Gastrocnemius medialis (tissue), 4 donors: ENCODE measurements at places on chromosomes 2 and 18. TPM values are rescaled to one million over a fixed set of nuclear protein-coding genes. Genes with fewer than 3 reads are reported as not detected.

Gene ATP6V1B1
- not detected for total RNA-seq

DNA sequence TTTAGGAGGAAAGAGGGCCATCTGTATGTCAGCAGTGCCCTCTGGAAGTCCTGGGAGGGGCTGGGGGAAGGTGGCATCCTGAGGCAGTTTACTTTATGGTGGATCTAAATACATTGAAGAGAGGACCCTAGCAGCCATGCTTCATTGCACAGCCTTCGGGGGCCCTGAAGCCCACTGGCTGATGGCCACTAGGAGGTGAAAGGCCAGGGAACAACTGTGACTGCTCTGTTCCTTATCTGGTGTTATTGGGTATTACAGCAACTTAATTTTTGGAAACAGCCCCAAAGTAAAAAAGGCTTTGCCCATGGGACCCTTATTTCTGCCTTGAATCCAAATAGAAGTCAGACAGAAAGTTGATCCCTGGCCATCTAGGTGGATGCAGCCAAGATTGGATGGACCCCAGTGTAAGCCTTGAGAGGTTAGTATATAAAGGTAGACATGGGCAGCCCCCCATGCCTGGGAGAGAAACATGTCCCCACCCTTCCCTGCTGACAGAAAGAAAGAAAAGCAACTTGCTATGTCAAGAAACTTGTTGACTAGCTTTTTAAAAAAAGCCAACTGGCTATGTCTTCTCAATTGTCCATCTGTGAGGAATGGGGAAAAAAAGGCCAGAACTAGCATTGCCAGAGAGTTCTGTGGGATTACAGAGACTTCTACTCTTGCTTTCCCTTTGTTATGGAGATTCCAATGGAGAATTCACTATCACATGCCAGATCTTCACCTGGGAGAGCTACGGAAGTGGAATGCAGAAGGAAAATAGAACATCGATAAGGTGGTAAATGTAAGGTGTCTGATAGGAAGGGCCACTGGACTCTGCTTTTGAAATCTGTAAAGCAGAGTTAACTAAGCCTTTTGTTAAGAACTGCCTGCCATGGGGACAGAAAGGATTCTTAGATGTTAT is 58.6 kb upstream of the OSR1 start:
- DNase-seq, result no peak

DNA sequence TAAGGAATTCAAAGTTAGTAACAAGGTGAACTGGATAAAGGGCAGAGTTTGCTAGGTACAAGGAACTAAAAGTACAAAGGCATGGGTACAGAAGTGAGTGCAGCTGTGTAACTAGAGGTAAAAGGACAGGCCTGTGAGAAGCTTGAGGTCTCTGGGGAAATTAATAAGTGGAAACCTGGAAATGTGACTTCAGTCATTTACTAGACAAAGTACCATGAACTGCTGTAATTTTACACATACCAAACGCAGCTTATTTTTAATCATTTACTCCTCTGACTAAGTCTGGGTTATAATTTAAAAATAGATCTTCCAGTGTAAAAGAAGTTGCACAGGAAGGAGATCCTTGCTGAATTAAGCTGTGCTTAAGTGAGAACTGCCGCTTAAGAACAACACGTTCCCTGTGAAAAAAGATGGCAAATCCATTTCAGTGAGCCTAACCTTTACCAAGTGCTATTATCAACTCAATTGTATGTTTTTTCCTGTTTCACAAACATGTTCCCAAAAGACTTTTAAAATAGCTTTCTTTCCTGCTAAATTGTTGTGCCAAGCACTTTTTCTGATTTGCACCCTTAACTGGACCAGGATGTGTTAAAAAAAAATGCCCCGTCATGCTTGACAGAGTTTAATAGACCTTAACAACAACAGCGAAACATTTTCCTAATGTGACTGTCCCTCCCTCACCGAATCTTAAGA is 44.3 kb downstream of the CALCRL start:
- DNase-seq, result no peak

GRCh38 chr2:99735753-99736152 is 245.9 kb upstream of the REV1 start:
- no peak for DNase-seq

GRCh38 chr2:118457951-118458350 is 369.7 kb downstream of the INSIG2 start:
- DNase-seq, result no peak

DNA sequence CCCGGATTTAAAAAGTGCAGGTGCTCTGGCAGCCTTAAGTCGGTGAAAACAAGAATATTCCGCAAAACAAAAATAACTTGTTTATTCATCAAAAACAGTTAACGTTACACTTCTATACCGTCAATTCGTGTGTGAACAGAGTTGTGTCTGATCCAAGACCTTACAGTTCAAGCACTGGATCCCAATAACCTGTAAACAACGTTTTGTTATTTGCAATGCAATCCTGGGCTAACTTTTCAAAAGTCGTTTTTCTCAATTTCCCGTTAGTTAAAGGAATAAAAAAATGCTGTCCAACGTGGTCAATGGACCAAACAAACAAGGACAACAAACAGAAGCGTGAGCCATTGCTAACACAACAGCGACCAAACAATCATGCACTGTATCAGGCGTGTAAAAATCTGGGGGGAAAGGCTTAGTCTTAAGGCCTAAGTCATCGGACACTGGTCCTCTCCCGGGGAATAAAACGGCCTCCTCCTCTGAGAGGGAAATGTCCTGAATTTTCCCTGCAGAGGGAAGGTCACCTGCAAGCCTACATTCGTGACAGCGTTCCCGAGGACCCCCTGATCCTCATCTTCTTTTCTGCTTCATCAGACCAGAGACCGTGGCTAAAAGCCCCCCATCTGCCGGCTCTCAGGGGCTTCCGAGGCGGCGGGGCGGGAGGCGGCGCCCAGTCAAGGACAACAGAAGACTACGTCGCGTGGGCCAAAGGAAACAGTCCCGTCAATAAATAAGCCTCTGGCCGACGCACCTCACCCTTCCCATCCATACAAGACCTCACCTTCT is 490 bp downstream of the NDUFS1 start:
- DNase-seq, result no peak

DNA sequence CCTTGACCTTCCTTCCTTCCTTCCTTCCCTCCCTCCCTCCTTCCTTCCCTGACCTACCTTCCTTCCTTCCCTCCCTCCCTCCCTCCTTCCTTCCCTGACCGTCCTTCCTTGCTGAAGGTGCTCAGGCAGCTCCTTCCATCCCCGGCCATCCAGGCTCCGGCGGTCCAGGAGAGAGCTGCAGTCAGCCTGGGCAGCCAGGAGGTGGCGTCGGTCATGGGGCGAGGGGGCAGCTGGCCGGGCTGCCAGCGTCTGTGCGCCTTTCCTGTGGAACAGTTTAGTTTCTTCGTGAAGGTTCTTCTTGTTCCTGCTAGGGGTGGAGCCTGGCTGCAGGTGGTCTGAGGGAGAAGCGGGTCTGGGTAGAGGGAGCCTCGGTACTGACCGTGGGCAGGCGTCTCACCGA is 15.7 kb downstream of the GPR35 start:
- DNase-seq, result no peak
